ENCODE measurements at places on chromosomes 1 and 21.

DNA sequence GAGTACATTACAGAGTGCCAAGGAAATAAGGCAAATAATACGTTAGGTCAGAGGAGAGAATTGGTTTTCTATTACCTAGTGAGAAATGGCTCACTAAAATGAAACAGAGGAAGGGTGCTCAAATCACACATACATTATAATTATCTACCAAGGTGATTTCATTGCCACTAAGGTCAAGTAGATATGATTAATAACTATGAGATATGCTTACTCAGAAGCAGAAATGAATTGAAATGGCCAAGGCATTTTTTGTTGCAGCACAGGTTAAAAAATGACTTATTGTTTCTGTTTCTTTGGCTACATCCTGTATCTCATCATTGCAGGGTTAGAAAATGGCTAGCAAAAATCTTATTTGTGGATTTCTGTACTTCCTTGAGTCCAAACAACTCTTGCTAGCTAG lies 154.5 kb upstream of the GORAB start:
- DNase-seq: no peak

GRCh38 chr1:116741836-116742565 lies 12.2 kb upstream of the CD2 start:
- no peak for DNase-seq

- DNase-seq: no peak
These were observed 207.4 kb upstream of the RUNX1 start for GRCh38 chr21:35256468-35256988.

GRCh38 chr21:17388226-17388625 lies 124.6 kb upstream of the CXADR start:
- DNase-seq: no peak

DNA sequence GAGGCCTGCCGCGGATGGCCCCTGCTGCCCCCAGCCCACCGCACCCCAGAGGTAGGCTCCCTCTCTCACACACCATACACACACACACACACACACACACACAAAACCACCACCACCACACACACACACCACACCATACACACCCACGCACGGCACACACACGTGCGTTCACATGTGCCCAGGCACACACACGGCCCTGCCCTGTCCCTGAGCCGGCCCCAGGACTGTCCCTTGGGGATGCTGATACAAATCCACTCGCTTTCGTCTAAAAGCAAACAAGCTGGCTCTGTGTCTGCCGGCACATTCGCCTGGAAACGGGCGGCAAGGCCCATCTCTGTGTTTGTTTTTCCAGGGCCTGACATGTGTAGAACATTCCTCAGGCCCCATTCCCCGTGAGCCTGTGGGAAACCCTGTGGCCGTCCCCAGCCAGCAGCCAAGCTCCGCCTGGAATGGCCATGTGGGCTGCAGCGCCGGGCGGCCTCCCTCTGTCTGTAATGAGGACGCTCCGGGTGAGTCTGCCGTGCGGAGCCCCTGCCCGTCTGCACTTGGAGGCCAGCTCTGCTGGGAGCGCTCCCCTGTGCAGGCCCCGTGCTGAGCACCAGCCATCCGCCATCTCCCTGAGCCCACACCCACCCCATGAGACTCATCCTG lies 67.4 kb downstream of the DMRTB1 start:
- DNase-seq: no peak

- no peak for DNase-seq
These were observed 56.6 kb downstream of the MAB21L3 start for GRCh38 chr1:116167625-116168276.

GRCh38 chr21:34618941-34619340 lies 4.0 kb upstream of the RCAN1 start:
- no peak for DNase-seq

GRCh38 chr1:57492586-57493226 lies 68.8 kb upstream of the DAB1 start:
- no peak for DNase-seq

GRCh38 chr1:167095368-167095767 lies 1.5 kb downstream of the STYXL2 start:
- no peak for DNase-seq

GRCh38 chr1:215507119-215507518 lies 60.0 kb upstream of the KCTD3 start:
- no peak for DNase-seq

- no peak for DNase-seq
These were observed 49.1 kb upstream of the IFNLR1 start for GRCh38 chr1:24235921-24236788.

- no peak for DNase-seq
These were observed 123.3 kb downstream of the PCNX2 start for GRCh38 chr1:233172201-233172600.

DNA sequence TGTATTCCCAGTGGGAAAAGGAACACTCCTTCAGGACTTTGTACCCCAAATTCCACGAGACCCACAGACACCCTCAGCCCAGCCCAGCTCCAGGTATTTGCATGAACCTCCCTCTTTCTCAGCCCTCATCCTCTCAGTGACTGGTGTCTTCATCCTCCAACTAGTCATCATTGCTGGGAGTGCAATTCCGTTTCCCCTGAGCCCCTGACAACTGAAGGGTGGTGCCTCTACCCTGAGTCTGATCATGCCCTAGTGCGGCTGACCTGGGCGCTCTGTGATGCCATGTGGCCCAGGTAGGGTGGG lies 3.8 kb upstream of the ZNF692 start:
- no peak for DNase-seq

- DNase-seq: no peak
These were observed 88.4 kb upstream of the PROX1 start for GRCh38 chr1:213899413-213899812.

- no peak for DNase-seq
These were observed 20.6 kb upstream of the USP24 start for GRCh38 chr1:55235722-55236121.

GRCh38 chr1:14873677-14874076 lies 275.2 kb downstream of the KAZN start:
- DNase-seq: no peak

DNA sequence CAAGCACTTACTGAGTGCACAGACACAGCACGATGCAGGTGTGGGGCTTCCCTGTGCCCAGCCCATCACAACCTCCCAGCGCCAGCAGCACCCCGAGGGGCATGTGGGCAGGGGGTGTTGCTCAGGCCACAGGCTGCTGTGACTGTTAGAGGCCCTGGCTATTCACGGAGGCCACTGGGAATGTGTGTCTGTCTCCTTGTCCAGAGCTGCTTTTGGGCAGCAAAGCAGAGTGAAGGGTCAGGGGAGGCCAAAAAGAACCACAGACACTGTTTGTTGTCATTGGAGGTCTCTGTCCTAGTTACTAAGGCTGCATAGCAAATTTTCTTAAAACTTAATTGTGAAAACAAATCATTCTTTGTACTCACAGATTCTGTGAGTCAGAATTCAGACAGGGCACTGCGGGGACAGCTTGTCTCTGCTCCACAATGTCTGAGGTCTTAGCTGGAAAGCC lies 49.6 kb downstream of the TNFRSF8 start:
- DNase-seq: no peak

GRCh38 chr1:194014014-194014413 lies 827.6 kb upstream of the B3GALT2 start:
- DNase-seq: no peak

DNA sequence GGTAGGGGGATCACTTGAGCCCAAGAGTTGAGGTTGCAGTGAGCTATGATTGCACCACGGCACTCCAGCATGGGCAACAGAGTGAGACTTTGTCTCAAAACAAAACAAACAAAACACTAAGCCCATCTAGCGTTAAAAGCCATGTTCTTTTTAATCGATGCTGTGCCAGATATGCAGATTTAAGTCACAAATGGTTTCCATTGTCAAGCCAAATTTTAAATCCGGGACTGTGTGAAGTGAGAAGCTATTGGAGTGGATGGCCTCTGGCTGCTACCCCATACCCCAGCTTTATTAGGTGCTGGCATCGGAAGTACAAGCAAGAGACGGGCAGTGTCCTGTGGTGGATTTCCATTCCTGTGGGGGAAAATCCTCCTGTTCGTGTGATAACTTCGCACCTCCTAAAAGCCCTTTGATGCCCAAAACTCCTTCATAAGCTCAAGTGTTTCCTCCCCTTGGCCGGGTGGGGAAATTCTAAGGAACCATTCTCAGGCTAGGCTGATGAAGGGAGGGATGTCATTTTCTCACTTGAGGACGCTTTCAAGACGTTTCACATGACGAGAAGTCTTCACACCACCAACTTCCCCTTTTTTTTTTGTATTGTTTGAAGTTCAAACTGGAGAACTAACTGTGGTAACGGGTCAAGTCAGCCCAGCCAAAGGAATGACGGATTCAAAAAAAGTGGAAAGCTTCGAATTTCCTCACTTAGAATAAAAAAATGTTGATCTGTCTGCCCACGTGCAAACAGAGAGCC lies 140.8 kb downstream of the KAZN start:
- DNase-seq: no peak

GRCh38 chr1:16078925-16079656 lies 5.6 kb upstream of the FAM131C start:
- DNase-seq: no peak

GRCh38 chr1:92820024-92820423 lies 11.8 kb upstream of the RPL5 start:
- DNase-seq: no peak

DNA sequence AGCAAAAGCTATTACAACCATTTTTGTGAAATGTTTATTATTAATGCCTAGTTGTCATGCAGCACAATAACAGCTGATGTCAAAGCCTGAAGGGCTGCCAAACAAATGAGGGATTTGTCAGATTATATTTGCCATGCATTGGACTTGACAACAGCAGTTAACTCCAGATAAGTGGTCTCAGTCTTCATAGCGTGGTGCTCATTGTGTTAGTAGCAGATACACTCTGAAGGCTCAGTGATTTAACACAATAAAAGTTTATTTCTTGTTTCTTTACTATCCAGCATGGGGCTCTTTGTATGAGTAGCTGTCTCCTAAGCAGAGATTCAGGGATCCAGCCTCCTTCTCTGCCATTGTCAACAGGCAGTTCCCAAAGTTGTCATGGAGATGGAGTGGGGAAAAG lies 76.0 kb upstream of the PTGFRN start:
- DNase-seq: no peak

DNA sequence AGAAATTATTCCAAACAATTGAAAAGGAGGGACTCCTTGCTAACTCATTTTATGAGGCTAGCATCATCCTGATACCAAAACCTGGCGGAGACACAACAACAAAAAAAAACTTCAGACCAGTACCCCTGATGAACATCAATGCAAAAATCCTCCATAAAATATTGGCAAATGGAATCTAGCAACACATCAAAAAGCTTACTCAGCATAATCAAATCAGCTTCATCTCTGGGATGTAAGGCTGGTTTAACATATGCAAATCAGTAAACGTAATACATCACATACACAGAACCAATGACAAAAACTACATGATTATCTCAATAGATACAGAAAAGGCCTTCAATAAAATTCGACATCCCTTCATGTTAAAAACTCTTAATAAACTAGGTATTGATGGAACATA lies 440.1 kb downstream of the NUF2 start:
- DNase-seq: no peak

GRCh38 chr1:151803915-151804314 lies 1.3 kb downstream of the LINGO4 start:
- DNase-seq: no peak

DNA sequence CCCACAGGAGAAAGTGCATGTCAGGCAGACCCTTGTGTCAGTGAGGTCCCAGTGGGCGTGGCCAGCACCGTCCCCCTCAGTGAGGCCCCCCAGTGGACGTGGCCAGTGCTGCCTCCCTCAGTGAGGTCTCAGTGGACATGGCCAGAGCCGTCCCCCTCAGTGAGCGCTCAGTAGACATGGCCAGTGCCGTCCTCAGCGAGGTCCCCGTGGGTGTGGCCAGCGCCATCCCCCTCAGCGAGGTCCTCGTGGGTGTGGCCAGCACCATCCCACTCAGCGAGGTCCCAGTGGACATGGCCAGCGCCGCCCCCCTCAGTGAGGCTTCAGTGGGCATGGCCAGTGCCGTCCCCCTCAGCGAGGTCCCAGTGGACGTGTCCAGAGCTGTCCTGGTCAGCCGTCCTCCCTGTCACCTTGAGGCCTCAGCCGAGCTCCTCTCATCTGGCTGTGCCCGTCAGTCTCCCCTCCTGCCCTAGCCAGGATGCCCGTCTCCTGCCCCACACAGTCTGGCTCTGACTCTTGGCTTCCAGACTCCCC lies 35.5 kb downstream of the PDE9A start:
- DNase-seq: no peak

DNA sequence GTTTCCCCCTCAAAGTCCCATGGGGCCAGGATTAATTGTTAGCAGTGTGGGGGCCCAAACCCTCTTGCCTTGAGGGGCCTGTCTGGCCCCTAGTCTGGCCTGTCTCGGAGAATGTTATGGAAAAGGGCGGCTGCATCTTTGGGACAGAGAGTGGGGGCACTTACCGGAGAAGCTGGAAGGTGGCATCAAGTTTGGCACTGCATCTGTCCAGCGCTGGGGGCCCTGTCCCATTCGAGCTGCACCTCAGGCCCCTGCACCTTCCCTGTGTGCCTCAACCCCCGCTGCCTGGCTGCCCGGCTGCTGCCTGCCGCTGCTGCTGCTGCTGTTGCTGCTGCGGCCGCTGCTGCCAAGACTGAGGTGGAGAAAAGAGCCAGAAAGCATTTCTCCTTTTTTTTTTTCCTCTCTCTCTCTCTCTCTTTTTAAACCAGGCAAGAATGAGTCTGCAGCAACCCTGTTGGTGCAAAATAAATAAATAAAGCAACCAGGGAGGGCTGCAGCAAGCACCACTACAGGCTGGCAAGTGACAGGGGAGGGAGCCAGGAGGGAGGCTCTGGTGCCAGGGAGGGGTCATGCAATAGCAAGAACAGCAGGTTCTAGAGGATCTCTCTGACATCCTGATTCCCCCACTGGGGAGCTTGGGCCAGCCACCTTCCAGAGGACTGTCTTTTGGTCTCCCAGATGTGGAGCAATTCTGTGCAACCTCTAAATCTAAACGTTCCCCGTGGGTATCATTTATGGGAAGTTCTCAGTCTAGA lies at the start of gene LINGO4:
TSS of gene LINGO4 (minus strand) at position 354 of the 755 bp plus-strand sequence. CDS start 2,715 bp downstream, outside the sequence.
- no peak for DNase-seq

- DNase-seq: no peak
These were observed 11.8 kb downstream of the ZBED6 start for GRCh38 chr1:203807196-203807595.

- DNase-seq: no peak
These were observed 377 bp downstream of the SAMD13 start for GRCh38 chr1:84301785-84302385.

DNA sequence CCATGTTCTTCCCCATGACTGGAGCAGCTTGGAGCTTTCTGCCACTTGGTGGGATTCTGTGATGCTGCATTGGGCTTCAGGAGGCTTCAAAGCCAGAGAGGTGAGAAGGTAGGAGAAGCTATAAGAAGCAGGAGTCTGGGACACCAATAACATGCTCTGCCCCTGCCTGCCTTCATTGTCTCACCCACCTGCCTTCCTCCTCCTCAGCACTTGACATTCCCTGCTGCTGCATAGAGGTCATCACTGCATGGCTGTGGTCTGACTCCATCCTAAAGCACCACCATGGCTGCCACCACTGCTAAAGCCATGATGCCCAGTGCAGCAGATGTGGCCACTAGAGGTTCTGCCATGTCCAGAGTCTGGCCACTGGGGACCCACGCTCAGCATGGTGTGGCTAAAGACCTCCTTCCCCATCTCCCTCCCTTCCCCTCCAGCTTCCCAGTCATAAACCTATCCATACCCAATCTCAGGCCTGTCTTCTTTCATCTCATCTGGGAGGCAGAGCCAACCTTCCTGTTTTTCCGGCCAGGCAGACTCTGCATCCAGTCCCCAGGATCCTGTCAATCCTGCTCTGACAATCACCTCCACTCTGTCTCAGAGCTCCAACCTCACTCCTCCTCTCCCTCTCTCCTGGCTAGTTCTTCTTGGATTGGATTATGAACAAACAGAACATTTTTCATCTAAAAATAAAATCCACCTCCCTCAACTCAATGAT lies 285.1 kb upstream of the POU3F1 start:
- DNase-seq: no peak

GRCh38 chr1:228984107-228984506 lies 248.8 kb downstream of the RHOU start:
- no peak for DNase-seq

GRCh38 chr1:37478890-37479254 lies 4.5 kb downstream of the ZC3H12A start:
- no peak for DNase-seq
